NCI-H524 (cell line): ENCODE measurements at places on chromosomes 3 and 15.

DNA sequence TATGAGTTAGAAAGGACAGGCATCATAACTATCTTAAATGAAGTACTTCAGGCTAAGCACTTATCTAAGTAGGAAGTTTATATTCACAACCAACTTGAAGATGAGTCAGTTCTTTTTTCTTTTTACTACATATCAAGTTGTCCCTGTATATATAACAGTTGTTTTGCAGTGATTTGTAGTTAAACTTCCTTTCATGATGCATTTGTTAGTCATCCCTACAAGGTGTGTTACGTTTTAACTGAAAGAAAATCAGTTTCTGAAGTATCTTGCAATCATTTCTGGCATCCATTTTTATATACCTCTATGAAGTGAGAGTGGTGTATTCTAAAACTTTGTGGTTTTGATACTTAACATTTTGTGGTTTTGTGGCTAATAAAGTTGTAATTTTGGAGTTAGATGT is 46.1 kb downstream of the ZFAND6 start:
- DNase-seq, result no peak

DNA sequence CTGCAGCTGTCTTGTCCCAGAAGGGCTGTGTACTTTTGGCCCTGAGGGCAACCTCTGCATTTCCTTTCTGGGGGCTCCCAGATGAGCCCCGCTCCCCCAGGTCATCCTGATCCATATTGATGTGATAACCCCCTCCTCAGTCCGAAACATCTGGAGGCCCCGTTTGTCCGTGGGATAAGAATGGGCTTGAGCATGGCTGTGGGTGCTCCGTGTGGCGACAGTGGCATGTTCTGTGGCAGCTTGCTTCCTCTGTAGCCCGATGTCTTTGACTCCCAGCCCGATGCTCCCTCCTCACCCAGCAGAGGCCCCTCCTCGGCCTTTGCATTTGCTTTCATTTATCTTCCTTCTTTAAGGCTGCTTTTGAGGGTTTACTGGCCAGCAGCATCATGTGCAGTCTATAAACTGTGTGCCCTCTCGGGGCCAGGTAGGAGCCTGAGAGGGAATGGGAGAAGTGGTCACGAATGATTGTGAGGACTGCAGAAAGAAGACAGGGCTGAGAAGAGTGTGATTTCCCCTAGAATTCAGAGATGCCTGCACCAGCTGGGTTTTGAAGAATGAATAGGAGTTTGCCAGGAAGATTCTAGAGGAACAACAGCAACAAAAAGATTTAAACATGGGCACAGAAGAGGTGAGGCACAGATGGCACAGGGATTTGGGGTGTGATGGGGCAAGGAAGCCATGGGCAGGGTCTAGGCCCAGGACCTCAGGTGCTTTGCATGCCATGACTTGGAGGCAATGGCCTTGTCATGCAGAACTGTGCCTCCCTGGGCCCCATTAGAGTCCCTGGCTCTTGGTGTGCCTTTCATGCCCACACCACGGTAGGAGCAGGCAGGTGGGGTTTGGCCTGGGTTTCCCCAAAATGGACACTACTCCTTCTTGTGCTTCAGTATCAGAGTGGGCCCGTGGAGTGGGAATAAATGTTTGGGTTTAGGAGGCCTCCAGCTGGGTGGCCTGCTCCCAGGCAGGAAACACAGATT is 34.2 kb downstream of the APBA2 start:
- DNase-seq, result no peak

- peak; percentile 58 for DNase-seq
Observed at GRCh38 chr3:42830437-42831320, 21.4 kb downstream of the ACKR2 start.

- no peak for DNase-seq
Observed at GRCh38 chr3:52983828-52984227, 62.0 kb downstream of the SFMBT1 start.

GRCh38 chr15:22942877-22943276 is 37.3 kb downstream of the CYFIP1 start:
- no peak for DNase-seq

DNA sequence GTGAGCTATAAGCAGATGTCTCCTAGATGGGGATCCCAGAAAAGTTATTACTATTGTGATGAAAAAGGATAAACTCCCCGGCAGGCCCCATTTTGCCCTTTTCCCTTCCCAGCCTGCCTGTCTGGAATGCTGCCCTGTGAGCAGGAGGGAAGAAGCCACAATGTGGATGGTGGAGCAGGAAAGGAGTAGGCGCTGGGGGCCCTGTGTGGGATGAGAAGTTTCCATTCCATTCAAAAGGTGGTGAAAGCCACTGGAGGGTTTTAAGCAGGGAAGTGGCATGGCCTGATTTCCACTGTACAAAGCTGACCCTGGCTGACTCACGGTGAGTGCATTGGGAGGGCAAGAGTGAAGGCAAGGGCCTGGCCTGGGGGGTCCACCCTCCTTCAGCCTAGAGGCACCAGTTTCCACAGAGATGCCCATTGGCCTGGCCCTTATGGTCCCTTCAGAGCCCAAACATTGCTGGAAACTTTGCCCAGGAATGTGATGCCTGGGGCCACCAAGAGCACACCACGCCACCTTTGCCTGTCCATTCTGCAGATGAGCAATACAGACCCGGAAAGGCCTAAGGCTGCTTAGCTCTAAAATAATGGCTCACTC is 206.9 kb downstream of the RPLP1 start:
- DNase-seq, result no peak

GRCh38 chr15:25469377-25469776 is 30.6 kb upstream of the UBE3A start:
- DNase-seq, result no peak

DNA sequence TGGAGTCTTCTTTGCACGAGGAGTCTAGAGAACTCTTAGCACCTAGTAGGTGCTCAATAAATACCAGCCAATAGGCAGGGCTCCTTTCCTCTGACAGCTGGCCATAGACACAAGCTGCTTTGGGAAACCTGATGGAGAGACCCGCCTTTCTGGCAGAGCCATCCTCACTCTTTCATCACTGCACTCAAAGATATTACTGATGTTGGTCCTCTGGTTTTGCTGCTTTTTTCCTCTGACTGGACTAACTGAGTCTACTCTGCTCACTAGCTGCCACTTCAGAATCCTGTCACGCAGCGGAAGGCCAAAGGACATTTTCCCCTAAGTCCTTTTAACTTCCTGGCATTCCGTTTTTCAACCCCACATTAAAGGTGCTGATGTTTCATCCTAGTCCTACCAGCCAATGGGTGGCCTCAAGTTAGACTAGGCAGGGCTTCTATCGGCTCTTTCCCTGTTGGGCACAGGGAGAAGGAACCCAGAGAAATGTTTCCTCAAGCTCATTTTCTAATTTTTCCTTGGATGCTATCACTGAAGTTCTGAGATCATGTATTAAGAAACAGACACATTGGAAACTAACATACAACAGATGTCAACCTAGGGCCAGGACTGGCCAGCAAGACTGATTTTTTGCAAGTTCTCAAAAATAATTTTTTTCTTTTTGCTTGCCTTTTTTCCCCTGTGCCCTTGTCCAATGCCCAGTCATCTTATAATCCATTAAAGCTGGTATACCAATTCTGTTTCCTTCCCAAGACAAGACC is 132.8 kb upstream of the ICE2 start:
- DNase-seq, result no peak

GRCh38 chr3:149784064-149784704 is 8.2 kb downstream of the ANKUB1 start:
- no peak for DNase-seq

DNA sequence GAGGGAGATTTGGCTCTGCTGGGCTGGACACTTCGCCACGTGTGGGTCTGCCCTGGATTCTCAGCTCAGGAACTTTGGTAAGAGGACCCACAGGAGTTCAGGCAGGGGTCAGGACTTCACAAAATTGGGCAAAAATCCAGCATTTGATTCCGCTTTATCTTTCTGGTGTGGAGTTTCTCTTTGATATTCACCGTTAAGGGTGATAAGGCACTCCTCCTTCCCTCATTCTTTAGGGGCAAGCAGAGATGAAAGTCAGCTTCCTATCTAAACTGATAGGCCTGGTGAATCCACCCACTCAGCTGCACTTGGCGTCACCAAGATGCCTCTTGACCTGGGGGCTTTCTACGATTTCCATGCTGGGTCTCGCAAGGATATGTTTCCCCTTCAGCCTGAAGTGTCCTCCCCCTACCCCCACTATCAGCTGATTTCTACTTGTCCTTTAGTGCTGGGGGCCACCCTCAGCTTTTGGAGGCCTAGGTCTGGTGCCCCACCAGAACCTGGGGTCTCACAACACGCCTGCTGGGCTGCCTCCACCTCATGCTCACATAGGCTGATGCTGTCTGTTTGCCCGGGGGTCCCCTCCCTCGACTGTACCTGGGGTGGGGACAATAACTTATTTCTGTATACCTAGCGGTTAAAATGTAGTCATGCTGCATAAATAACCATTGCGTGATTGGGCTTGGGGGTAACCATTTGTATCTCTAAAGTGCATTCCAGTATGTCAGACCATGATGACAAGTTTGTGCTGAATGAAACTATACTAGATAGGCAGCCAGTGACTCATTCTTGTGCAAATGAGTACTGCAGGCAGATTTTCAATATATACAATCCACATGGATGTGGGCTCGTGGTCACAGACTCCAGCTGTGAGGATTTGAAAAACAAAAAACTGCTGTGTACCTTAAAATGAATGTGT is 248.3 kb downstream of the ADAMTS17 start:
- no peak for DNase-seq

GRCh38 chr3:183537295-183537730 is 18.2 kb downstream of the KLHL6 start:
- DNase-seq, result no peak

DNA sequence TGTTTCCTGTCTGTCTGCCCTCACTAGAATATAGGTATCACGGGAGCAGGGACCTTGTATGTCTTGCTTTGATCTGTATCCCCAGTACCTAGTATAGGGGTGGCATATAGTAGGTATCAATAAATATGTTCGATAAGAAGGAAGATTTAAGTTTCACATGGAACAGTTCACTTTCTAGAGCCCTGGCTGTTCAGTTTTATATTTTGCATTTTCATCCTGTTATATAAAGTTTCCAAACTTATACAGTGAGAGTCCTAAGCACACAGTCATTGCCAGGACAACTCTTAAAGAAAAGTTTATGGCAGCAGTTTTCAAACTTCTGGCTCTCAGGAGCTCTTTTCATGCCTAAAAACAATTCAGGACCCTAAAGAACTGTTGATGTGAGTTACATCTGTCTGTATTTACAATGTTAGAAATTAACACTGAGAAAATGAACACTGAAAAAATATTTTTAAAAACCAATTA is 13.4 kb downstream of the ITPR1 start:
- no peak for DNase-seq

DNA sequence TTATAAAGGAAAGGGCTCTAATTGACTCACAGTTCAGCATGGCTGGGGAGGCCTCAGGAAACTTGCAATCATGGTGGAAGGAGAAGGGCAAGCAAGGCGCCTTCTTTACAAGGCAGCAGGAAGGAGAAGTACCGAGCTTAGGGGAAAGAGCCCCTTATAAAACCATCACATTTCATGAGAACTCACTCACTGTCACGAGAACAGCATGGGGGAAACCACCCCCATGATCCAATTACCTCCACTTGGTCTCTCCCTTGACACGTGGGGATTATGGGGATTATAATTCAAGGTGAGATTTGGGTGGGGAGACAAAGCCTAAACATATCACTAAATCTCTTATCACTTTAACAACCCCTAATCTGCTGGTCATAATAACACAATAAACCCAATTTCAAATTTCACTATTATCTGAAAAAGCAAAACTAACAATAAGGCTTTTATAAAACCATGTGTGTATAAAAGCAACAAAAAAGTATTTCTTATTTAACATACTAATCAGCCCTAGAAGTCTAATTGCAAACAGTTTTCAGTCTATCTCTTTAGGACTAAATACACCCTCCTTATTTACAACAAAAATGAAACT is 43.2 kb downstream of the SCAPER start:
- peak; percentile 40 for DNase-seq
